Adrenal gland (tissue), 19 donors: ENCODE measurements at places on chromosomes 1 and 21. TPM values are rescaled to one million over a fixed set of nuclear protein-coding genes. Genes with fewer than 3 reads are reported as not detected.

GRCh38 chr1:46437723-46438122, 43.6 kb downstream of the FAAH start:
- no peak overlapping the region for H3K4me3 ChIP-seq
- peaks cover under 1% of the 10 kb centered on the region for H3K4me1 ChIP-seq
- no peaks in the 10 kb centered on the region for H3K27me3 ChIP-seq
- H3K36me3 ChIP-seq: no peaks in the 10 kb centered on the region
- no peak overlapping the region for H3K27ac ChIP-seq

Gene S100A5
- not detected for total RNA-seq

Gene FCRL2
- total RNA-seq: not detected

DNA sequence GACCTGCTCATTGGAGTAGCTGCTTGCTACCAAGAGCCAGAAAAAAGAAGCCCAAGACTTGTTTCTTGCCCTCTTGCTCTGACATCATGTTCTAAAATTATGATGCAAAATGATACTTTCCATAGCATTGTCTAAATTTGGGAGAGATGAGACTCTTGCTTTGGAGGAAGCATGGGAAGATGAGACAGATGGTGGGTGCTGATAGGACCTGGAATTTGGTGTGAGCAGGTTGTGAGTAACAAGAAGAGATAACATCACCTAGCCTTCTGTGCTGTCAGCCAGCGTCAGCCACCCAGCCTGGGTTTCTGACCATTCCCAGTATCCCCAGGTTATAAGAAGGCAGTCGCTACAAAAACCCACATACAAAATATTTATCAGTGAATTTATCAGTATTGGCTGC, 67.1 kb upstream of the GCLM start:
- no peaks in the 10 kb centered on the region for H3K36me3 ChIP-seq
- H3K27ac ChIP-seq: no peak overlapping the region
- no peak for DNase-seq
- no peaks in the 10 kb centered on the region for H3K4me1 ChIP-seq

Gene CRP
- not detected for total RNA-seq

Gene CFAP107
- not detected for total RNA-seq

DNA sequence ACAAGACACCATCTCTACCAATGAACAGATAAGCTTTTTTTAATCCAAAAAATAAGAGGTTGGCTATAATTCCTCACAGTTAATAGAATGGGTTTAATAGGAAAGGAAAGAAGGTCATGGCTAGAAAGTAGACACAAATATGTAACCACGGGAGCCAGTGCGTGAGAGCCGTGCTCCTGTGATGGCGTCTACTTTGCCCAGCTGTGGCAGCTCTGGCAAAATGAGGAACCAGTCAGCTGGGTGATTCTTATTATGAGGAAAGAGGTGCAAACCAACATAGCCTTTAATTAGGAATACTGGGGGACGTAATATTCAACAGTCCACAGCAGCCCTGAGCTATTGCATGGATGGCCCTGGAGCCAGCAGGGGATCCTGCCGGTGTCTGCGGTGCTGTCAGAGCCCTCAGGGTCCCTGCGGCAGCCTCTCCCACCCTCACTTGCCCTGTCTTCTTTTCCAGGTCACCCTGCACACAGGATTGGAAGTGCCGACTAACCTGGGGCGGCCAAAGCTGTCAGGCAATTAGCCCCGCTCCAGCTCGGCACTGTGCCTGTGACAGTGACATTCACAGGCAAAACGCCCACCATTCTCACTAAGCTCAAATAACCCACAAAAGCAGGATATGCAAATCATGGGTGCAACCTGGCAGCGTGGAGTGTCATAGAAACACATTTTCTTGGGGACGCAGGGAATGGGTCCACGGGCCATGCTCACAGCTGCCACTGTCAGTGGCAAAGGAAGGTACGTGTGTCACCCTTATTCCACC, 25.9 kb upstream of the GNPAT start:
- H3K4me3 ChIP-seq: no peak overlapping the region
- no peaks in the 10 kb centered on the region for H3K4me1 ChIP-seq
- H3K27ac ChIP-seq: no peak overlapping the region
- DNase-seq: no peak
- H3K36me3 ChIP-seq: no peaks in the 10 kb centered on the region

- peaks cover 43% of the 10 kb centered on the region for H3K4me1 ChIP-seq
- H3K27me3 ChIP-seq: no peaks in the 10 kb centered on the region
- H3K27ac ChIP-seq: no peak overlapping the region
- DNase-seq: no peak
- no peaks in the 10 kb centered on the region for H3K36me3 ChIP-seq
Measured at GRCh38 chr1:91876040-91876470, 9.9 kb downstream of the TGFBR3 start.

- H3K36me3 ChIP-seq: no peaks in the 10 kb centered on the region
- no peak overlapping the region for H3K4me3 ChIP-seq
- DNase-seq: no peak
- H3K27me3 ChIP-seq: no peaks in the 10 kb centered on the region
Measured at GRCh38 chr1:8022395-8023286, 3.5 kb downstream of the ERRFI1 start.

GRCh38 chr1:44359234-44359935, 4.3 kb upstream of the ERI3 start:
- no peak for DNase-seq
- H3K27me3 ChIP-seq: no peaks in the 10 kb centered on the region
- no peak overlapping the region for H3K27ac ChIP-seq
- H3K4me1 ChIP-seq: peaks cover 3% of the 10 kb centered on the region

Gene SPRR3
- total RNA-seq: not detected

Gene MYBPH
- not detected for total RNA-seq

GRCh38 chr1:167474191-167474641, 44.1 kb downstream of the CD247 start:
- peaks cover 6% of the 10 kb centered on the region for H3K27me3 ChIP-seq
- H3K4me1 ChIP-seq: no peaks in the 10 kb centered on the region
- H3K36me3 ChIP-seq: no peaks in the 10 kb centered on the region
- no peak overlapping the region for H3K4me3 ChIP-seq
- no peak overlapping the region for H3K27ac ChIP-seq
